ENCODE measurements at places on chromosomes 6 and 20.

GRCh38 chr6:154602708-154603107, 92.2 kb upstream of the CNKSR3 start:
- no peak for DNase-seq

GRCh38 chr20:61252601-61253263, 671 bp downstream of the CDH4 start:
- no peak for DNase-seq

DNA sequence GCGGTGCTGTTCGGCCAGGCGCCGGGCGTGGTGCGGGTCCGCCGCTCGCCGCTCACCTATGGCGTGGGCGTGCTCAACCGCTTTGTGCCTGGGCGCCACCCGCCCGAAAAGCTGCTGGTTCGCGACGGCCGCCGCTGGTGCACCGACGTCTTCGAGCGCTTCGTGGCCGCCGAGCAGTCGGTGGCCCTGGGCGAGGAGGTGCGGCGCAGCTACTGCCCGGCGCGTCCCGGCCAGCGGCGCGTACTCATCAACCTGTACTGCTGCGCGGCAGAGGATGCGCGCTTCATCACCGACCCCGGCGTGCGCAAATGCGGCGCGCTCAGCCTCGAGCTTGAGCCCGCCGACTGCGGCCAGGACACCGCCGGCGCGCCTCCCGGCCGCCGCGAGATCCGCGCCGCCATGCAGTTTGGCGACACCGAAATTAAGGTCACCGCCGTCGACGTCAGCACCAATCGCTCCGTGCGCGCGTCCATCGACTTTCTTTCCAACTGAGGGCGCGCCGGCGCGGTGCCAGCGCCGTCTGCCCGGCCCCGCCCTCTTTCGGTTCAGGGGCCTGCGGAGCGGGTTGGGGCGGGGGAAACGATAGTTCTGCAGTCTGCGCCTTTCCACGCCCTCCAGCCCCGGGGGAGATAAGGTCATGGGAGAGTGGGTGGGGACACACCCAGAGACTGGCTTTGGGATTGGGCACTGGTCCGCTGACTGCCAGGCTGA, 15.7 kb downstream of the ADISSP start:
- no peak for DNase-seq

- DNase-seq = no peak
These were observed 5.3 kb downstream of the CDKN1A start for GRCh38 chr6:36683656-36684446.

- no peak for DNase-seq
These were observed 47.9 kb downstream of the TGM2 start for GRCh38 chr20:38117205-38117604.

GRCh38 chr20:9400171-9401025, 114.0 kb upstream of the LAMP5 start:
- no peak for DNase-seq

- no peak for DNase-seq
These were observed 38.6 kb downstream of the HLA-DPB1 start for GRCh38 chr6:33114406-33114805.

GRCh38 chr6:28586962-28587745, 61.5 kb downstream of the GPX5 start:
- no peak for DNase-seq

- no peak for DNase-seq
These were observed 3.2 kb upstream of the DEF6 start for GRCh38 chr6:35294308-35294945.

DNA sequence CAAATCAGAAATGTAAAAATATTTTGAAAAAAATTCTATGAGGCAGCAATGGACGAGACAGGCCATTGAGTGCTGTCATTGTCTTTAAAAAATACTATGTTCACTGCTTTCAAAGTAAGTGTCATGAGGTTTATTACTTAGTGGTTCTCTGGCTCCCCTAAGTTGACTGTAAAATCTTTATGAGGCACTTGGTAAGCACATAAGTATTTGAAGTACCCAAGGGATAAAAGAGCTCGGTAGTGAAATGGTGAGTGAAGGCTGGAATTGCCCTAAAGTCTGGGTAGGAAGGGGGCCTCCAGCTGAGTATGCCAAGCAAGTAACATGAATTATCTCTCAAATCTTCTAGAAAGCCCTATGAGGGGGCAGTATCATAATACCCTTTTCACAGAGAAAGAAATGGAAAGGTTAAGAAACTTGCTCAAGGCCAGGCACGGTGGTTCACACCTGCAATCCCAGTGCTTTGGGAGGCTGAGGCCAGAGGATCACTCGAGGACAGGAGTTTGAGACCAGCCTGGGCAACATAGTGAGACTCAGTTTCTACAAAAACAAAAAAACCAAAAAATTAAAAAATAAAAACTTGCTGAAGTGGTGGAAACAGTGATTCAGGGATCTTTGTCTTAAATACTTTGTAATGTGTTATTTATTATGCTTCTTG, 5.5 kb upstream of the CTCFL start:
- DNase-seq = no peak

DNA sequence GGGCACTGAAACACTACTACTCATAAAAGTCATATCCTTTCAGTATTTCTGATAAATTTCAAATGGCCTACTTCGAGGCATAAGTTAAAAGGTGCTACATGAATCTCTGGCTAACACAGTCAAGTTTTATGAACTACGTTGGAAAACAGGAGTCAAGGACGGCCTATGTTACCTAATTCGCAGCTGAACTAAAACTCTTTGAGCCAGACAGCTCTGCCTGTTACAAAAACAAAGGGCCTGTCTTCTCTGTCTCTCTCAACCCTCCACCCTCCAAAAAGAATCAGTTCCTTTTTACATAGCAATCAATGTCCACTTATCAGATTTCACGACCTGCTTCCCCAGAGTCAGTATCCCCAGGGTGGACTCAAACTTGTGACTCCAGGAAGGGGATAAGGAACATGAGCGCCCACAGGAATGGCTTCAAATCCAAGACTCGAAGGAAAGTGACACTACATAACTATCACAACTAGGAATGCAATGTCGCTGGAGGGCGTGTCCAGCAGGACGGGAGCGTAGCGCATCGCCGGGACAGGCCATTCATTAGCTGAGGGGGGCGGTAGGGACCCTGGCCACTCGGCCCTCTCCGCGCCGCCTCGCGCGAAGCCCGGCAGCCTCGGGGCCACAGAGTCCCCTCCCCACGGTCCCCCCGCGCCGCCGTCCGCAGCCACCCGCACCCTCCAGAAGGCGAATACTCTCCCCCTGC, 591 bp downstream of the IBTK start:
- DNase-seq = no peak

- no peak for DNase-seq
These were observed 102.7 kb downstream of the RNASET2 start for GRCh38 chr6:166853371-166854325.

DNA sequence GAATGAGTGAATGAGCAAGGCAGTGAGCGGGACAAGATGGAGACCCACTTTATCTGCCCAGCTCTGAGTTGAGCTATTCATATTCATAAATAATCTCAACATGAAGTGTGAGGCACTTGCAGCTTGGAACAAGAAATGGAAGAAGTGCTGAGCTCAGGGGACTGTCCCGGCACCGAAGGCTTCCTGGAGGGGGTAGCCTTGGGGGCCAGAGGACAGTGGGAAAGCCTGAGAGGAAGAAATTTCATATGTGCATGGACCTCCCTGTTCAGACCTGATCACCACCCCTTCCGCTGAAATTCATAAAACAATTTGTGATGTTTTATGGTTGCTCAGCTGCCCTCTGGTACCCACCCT, 103.2 kb downstream of the TOX2 start:
- no peak for DNase-seq

GRCh38 chr20:47139934-47140535, 216.5 kb downstream of the ZMYND8 start:
- DNase-seq = no peak

DNA sequence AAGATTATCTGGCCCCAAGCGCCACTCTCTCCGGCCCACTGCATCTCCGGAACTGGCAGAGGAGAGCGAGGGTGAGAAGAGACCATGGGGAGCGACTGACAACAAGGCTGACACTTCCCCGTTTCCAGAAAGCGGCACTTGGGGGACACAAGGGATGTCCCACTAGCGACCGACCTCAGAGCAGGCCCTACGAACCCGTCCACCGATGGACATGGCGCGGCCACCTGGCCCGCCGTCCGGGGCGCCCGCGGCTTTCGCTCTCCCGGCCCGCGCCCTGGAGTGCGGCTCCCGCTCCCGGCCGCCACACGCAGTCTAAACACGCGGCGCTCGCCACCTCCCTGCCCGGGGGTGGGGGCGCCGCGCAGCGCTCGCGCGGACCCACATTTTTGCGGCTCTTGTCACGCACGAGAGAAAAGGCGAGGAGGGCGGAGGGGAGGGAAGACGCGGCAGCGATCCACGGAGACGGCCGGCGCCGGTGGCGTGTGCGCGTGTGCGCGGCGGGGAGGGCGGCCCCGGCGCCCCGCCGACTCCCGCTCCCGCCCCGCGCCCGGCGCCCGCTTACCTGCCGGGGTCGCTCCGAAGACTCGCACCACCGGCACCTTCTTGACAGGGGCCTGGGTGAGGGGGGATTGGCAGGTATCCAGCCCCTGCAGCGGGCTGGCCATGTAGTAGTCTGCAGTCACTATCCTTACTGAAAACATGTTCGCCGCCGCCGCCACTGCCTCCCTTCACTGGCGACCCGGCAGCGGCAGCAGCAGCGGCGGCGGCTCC, 645 bp downstream of the REV3L start:
- no peak for DNase-seq

DNA sequence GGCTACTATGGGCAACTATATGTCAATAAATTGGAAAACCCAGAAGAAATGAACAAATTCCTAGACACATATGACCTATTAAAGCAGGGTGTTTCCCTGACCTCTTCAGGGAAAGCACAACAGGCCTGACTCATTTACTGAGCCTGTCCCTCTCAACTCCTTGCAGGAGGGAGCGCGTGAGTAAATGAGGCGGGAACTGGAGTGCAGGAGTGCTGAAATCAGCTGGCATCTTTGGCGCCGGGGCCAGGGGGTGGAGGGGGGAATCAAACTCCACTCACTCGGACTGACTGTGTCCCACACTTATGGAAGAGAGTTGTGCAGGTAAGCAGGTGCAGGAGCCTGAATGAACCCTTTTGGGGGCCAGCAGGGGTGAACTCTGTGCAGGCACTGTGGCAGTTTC, 671.2 kb upstream of the PTCHD4 start:
- DNase-seq = no peak

- no peak for DNase-seq
These were observed 144.2 kb downstream of the TBXT start for GRCh38 chr6:166023273-166023989.

DNA sequence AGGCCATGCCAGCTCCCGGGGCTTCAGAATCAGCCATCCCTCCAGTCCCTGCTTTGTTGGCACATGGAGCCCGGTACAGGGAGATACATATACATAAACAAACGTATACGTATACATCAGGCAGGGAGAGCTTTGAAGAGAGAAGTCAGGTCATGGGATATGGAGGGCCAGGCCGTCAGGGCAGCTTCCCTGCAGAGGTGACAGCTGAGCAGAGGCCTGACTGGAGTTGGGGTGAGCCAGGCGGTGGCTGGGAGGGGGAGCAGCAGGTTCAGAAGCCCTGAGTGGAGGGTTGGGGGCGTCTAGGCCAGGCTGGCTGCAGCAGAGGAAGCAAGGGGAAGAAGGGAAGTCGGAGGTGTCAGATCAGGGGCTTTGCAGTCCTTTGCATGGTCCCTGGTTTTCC, 61.7 kb downstream of the STK35 start:
- DNase-seq = no peak

GRCh38 chr6:3946778-3947177, 97.6 kb downstream of the FAM50B start:
- no peak for DNase-seq

DNA sequence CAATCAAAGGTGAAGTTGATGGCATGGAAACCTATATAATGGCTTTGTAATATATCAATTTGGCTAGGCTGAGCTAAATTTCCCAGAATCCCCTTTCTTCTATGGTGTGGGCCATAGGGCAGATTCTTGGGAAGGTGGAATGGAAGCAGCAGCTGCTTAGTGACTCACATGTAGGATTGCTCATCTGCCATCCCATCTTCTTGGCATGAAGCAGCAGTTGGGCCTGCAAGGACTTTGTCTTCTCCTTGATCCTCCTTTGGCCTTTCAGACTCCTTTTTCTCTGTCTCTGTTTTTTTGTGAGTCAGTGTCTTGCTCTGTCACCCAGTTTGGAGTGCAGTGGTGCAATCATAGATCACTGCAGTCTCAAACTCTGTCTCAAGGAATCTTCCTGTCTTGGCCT, 52.6 kb upstream of the CEP162 start:
- no peak for DNase-seq

DNA sequence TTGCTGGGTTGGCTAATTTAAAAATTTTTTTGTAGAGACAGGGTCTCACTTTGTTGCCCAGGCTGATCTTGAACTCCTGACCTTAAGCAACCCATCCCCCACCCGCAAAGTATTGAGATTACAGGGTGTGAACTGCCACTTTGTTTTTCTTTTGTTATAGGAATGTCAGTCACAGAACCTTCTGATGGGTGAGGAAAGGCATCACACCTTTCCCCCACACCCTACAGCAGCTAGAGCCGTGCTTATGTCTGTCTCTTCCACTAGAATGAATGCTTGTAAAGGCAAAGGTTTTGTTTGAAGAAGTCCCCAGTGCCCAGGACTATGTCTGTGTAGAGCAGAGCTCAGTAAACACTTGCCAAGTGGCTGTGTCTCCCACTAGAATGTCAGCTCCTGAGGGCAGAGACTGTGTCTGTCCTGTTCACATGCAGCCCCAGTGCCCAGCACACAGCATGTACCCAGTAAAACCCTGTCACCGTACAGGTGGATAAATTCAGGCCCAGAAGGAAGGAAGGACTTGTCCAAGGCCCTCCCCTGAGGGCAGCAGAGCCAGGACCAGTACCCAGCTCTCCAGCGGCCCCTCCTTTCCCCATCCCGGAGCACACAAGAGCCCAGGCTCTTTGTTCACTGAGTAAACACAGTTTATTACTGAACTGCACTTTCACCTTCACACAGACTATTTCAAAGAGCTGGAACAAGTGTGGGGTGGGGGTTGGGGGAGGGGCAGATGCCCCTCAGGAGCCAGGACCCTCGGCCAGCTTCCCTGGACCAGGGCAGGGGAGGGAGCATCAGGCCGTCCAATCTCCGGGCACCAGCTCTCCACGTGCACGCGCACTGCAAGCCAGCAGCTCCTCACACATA, 26.4 kb downstream of the COX4I2 start:
- no peak for DNase-seq

- DNase-seq = no peak
These were observed 35.6 kb downstream of the PDE7B start for GRCh38 chr6:135887069-135887468.

GRCh38 chr6:63610944-63611343, 24.7 kb upstream of the PHF3 start:
- no peak for DNase-seq

GRCh38 chr6:85037221-85037620, 272.8 kb upstream of the TBX18 start:
- DNase-seq = no peak

- DNase-seq = no peak
These were observed 45.1 kb downstream of the CEP85L start for GRCh38 chr6:118606268-118606667.
